Suprapubic skin (tissue), 4 donors: ENCODE measurements at places on chromosomes 3 and 15. TPM values are rescaled to one million over a fixed set of nuclear protein-coding genes. Genes with fewer than 3 reads are reported as not detected.

The CD80 gene
- total RNA-seq = not detected

The GRK7 gene
- total RNA-seq = 0.11 TPM

The SERPINI2 gene
- not detected for total RNA-seq

The KLHL40 gene
- total RNA-seq = not detected

The SGO1 gene
- 1.6 TPM for total RNA-seq

The SMCO1 gene
- not detected for total RNA-seq

The FSIP1 gene
- total RNA-seq = not detected

The ARL6 gene
- 6.2 TPM for total RNA-seq

The ZNF660 gene
- 0.16 TPM for total RNA-seq

The GP5 gene
- 0.19 TPM for total RNA-seq

The LRIG1 gene
- 69.1 TPM for total RNA-seq

The GOLGA8S gene
- not detected for total RNA-seq

The RBM6 gene
- total RNA-seq = 103 TPM

The GPR149 gene
- total RNA-seq = not detected

The FOXP1 gene
- total RNA-seq = 61.7 TPM

The RNF111 gene
- 15.2 TPM for total RNA-seq

The HYKK gene
- total RNA-seq = 6.1 TPM

The HACL1 gene
- 33.0 TPM for total RNA-seq

The STRIT1 gene
- not detected for total RNA-seq

The TMCO5A gene
- total RNA-seq = not detected

The LTK gene
- total RNA-seq = 0.68 TPM

The DUOX1 gene
- 142 TPM for total RNA-seq

The CCDC13 gene
- total RNA-seq = not detected

The DPPA4 gene
- not detected for total RNA-seq

The SECISBP2L gene
- total RNA-seq = 43.1 TPM

The ISLR2 gene
- 1.1 TPM for total RNA-seq

The CPLX3 gene
- not detected for total RNA-seq

The CRYBG3 gene
- total RNA-seq = 36.3 TPM

The RAP2B gene
- total RNA-seq = 23.7 TPM

The SCAMP2 gene
- total RNA-seq = 120 TPM

The EFHB gene
- total RNA-seq = 1.8 TPM

The LRRC15 gene
- 23.7 TPM for total RNA-seq

The GOLGA8H gene
- total RNA-seq = 0.64 TPM

The SLC28A2 gene
- not detected for total RNA-seq

The THRB gene
- 24.6 TPM for total RNA-seq

The C15orf62 gene
- total RNA-seq = 24.0 TPM

The NDN gene
- total RNA-seq = 9.4 TPM

The C3orf49 gene
- total RNA-seq = not detected

The HTR3E gene
- total RNA-seq = not detected

The PTPN23 gene
- total RNA-seq = 135 TPM

The ANKRD34C gene
- not detected for total RNA-seq

The PLSCR5 gene
- total RNA-seq = not detected

The UPK1B gene
- total RNA-seq = not detected

The PLAAT1 gene
- 4.4 TPM for total RNA-seq

The UACA gene
- 23.4 TPM for total RNA-seq

The SAMMSON gene
- 0.89 TPM for total RNA-seq

The VEPH1 gene
- total RNA-seq = 4.2 TPM
